ENCODE measurements at places on chromosomes 3 and 15. TPM values are rescaled to one million over a fixed set of nuclear protein-coding genes. Genes with fewer than 3 reads are reported as not detected.

DNA sequence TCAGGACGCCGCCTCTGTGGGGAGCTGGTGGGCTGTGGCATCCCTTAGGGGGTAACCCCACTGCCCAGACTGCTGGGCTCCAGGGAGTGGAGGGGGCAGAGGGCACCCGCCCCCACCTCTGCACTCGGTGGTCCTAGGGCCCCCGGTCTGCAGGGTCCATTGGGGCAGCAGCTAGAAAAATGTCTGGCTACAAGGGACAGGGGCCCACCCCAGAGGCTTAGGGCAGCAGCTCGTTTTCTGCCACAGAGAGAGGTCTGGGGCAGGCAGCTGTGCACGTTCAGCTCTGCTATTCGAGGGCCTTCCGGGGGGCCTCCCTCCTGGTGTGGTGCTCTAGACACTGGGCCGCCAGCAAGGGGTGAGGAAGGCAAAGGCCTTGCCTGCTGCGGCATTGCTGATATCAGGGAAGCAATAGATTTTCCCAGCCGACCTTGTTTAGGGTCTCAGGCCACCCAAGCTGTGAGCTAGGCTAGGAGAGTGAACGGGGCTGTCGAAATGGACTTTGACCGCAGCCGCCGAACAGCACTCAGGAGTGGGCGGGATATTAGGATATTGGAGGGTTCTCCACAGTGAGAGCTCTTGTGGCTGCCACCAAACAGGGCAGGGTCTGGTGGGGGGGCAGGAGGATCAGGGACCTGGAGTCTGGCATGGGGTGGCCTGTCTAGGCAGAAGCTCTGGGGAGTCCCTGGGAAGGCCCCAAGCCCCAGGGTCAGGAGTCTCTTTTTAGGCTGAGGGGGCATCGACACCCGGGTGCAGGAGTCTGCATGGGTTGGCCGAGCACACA, 61.4 kb upstream of the KLF13 start:
- peaks cover 58% of the 10 kb centered on the region for H3K4me1 ChIP-seq
- H3K27me3 ChIP-seq: peaks cover 3% of the 10 kb centered on the region
- no peak for DNase-seq
- H3K27ac ChIP-seq: peak overlapping the region; percentile 69
- H3K36me3 ChIP-seq: no peaks in the 10 kb centered on the region
- H3K4me3 ChIP-seq: no peak overlapping the region

GRCh38 chr3:182737825-182738224, 55.5 kb upstream of the ATP11B start:
- H3K4me1 ChIP-seq: no peaks in the 10 kb centered on the region
- H3K4me3 ChIP-seq: no peak overlapping the region
- no peak for DNase-seq
- no peaks in the 10 kb centered on the region for H3K36me3 ChIP-seq
- H3K27me3 ChIP-seq: peaks cover 7% of the 10 kb centered on the region

DNA sequence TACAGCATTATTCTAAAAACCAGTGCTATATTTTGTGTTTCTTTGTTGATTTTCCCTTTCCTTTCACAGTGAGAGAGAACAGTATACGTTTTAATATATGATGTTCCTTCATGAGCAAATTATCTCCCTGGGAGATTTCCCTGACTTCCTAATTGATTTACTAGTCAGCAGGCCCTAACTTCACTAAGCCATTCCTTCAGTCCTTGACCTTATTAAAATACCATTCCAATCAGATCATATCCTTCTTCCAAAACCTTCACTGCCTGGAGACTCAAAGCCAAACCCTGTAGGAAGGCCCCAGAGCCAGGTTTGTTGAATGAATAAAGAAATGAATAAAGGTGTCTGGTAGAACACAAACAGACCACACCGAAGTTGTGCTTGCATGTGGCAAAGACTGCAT, 43.8 kb upstream of the ARHGEF3 start:
- peaks cover 13% of the 10 kb centered on the region for H3K4me1 ChIP-seq
- H3K27ac ChIP-seq: no peak overlapping the region
- H3K27me3 ChIP-seq: no peaks in the 10 kb centered on the region
- DNase-seq: no peak
- H3K4me3 ChIP-seq: no peak overlapping the region

DNA sequence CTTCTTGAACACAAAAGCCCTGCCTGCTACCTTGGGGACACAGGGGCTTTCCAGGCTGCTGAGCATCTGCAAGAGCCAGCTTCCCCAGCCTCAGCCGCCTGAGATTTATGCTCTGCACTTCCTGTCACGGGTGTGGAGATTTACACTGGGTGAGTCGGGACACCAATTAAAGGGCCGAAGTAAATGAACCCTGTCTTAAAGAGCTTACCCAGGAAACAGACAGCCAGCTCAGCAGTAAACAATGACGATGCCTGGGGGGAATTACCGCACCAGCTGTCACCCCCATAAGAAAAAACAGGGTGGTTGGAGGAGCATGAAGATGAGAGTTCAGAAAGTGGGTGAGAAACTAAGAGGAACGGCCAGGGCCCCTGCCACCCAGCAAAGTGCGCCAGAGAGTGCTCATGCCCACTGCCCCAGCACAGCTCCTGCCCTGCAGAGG, 37.5 kb upstream of the IQSEC1 start:
- DNase-seq: peak; percentile 59
- H3K4me1 ChIP-seq: peaks cover 9% of the 10 kb centered on the region
- no peak overlapping the region for H3K4me3 ChIP-seq
- H3K36me3 ChIP-seq: no peaks in the 10 kb centered on the region
- H3K27ac ChIP-seq: no peak overlapping the region
- no peaks in the 10 kb centered on the region for H3K27me3 ChIP-seq

SEC61A1 gene
- total RNA-seq: 107 TPM

HGD gene
- total RNA-seq: 0.16 TPM
